NCI-H2081 (cell line): ENCODE measurements at places on chromosomes 11 and 22.
A peak's percentile ranks its signal among the peaks of the same experiment; 100 is the strongest.

- no peak for DNase-seq
Measured at GRCh38 chr11:9862981-9863380, 199.1 kb downstream of the SWAP70 start.

DNA sequence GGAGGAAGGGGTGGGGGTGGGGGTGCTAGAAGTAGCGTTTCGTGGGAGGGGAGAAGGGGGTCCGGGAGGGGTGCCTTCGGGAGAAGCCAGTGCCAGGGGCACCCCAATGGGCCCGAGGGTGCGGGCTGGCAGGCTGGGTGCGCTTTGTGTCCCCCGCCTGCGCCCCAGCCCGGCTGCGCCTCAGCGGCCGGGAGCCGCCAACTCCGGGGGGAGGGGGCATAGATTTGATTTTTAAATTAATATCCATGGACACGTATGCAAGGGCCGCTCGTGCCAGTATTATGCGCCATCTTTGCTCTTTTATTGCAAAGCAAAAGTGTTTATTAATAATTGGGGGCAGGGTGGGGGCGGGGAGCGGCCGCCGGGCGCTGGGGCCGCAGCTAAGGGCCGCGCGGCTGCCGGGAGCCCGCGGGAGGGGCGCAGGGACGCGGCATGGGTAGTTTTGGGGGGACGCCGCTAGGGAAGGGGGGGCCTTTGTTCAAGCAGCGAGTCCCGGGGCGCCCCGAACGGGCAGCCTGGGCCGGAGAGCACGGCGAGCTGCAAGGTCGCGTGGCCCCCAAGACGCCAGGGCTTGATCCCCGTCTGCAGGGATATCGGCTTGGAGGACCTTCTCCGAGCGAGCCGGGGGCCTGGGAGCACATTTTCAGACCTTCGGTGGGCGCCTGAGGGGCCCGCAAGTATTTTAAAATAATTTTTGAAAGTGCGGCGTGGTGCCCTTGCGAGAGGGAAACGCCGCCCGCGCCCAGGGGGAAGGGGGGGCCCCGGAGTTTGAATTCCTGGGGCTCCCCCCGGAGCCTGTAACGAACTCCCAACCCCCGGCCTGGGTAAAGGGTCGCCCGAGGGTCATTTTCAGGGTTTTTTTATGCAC, 959 bp downstream of the CCND1 start:
- DNase-seq = no peak

DNA sequence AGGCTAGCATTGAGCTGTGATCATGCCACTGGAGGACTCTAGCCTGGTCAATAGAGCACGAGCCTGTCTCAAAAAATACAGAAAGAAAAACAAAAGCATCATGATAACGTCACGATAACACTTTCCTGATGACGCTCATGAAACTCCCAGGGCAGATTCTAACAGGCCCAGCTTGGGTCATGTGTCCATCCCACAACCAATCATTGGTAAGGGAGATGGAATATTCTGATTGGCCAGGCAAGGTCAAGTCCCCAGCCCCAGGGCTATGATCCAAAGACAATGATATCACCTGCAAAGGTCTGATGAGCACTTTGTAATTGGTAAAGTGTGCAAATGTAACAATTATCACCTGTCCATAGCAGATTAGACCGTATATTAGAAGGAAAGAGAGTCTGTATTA, 21.5 kb upstream of the DDX6 start:
- no peak for DNase-seq

DNA sequence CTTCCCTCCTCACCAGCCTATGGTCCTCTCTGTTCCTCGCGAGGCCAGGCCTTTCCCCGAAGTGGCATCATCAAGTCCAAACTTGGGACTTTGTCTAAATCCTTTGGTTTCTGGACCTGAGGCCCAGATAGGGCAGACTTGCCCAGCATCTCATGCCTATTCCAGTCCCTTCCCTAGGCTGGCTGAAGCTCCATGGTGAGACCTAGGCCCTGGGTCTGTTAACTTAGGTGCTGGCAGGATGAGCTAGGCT, 11.5 kb downstream of the RELA start:
- no peak for DNase-seq

- no peak for DNase-seq
Measured at GRCh38 chr11:118898400-118899295, 15.0 kb downstream of the CXCR5 start.

DNA sequence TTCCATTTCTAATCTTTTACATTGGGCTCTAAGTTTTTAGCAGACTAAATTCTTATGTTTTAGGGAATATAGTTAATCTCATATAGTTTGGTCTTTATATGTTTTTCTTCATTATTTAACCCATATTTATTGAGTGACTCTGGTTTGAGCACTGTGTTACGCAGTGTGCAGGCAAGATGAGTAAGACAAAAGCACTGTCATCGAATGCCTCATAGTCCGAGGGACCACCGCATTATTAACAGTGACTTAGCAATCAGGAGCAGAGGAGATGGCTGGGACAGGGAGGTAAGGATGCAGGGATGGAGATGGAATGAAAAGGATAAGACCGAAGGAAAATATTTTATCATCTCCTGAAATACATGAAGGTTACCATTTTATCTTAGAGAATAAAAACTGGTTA, 65.2 kb upstream of the CTSC start:
- no peak for DNase-seq

- no peak for DNase-seq
Measured at GRCh38 chr11:121512468-121513465, 60.0 kb upstream of the SORL1-AS1 start.

GRCh38 chr11:118908901-118909618, 16.7 kb downstream of the BCL9L start:
- peak; percentile 49 for DNase-seq

GRCh38 chr11:65915821-65916251, 3.0 kb downstream of the C11orf68 start:
- DNase-seq = no peak

- no peak for DNase-seq
Measured at GRCh38 chr11:1777737-1778136, 14.0 kb upstream of the CTSD start.
